ENCODE measurements at places on chromosomes 7 and 10.

DNA sequence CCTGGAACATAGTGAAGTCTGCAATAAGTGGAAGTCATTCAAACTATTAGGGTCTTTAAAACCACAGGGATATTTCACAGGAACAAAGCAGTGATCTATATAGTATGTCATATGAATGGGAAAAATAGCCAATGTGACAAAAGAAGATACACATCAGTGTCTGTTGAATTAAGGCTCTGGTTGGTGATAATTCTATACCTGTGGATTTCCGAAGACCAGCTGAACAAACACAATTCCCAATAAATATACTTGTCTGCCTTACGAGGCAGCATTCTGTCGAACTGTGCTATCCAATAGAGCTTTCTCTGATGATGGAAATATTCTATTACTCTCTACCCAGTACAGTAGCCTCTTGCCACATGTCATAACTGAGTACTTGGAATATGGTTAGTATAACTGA, 55.9 kb upstream of the CAV2 start:
- DNase-seq, result no peak

GRCh38 chr7:103658055-103659005, 212.3 kb upstream of the SLC26A5 start:
- DNase-seq, result no peak

- DNase-seq, result no peak
Observed at GRCh38 chr10:29078919-29079318, 210.0 kb upstream of the LYZL1 start.

- DNase-seq, result peak; percentile 70
Observed at GRCh38 chr7:45663167-45663921, 89.2 kb downstream of the ADCY1 start.

- peak; percentile 50 for DNase-seq
Observed at GRCh38 chr7:1920881-1921280, 250.8 kb downstream of the ELFN1 start.

- DNase-seq, result peak; percentile 75
Observed at GRCh38 chr7:151274936-151275812, 26.7 kb upstream of the SMARCD3 start.

- DNase-seq, result peak; percentile 50
Observed at GRCh38 chr10:30114881-30115625, 55.7 kb upstream of the JCAD start.

DNA sequence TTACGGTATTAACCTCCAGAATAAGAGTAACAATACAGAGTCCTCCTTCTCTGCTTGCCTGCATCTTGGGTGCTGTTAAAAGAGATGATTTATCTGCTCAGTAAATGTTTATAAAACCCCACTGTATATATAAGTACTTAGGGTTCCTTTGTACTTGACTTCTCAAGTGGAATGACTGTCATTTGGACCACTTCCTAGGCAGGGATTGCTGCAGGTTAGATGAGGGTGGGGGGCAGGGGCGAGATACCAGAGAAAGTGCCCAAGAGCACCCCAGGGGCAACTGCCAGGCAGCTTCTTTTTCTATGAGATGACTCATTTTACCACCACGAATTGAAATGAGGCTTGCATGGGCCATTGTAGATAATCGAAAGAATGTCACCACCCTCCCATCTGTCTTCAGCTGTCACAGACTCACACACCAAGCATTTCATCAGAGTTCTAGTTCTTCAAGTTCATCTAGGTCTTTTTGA, 421.9 kb upstream of the GALNT17 start:
- no peak for DNase-seq

DNA sequence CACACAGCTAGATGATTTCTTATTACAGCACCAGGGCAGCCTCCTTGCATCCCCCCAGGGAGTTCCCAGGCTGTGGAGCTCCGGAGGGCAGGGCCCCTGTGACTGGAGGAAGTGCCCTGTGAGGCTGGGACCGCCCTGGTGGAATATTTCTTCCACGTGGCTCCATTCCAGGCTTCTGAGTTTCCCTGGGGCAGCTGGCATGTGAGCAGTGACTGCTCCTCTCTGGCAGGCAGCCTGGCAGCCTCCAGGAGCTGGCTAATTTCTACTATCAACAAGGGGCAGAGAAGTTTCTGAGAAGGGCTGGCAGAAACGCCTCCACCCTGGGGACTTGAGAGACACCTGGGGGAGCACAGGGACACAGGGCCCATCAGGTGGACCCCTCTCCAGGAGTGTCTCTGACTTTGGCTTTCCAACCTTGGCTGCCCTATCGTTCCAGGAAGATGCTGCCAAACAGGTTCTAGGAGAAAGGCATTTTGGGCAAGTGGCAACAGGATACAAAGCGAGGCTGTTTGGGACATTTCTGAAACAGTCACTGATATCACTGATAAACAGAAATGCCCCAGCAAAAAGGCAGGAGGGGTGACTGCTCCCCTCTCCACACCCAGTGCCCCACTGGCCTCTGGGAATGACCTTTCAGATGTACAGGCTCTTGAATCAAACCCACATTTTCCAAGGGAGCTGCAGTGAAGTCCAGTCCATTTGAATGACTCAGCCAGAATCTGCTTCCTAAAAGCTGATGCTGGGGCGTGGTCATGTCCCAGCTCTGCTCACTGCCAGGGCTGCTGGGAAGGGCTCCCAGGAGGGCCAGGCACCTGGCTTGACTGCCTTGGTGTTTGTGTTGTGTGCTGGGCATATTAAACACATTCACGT, 16.1 kb downstream of the MYOF start:
- peak; percentile 94 for DNase-seq

- no peak for DNase-seq
Observed at GRCh38 chr7:105306298-105306748, 82.4 kb downstream of the SRPK2 start.

DNA sequence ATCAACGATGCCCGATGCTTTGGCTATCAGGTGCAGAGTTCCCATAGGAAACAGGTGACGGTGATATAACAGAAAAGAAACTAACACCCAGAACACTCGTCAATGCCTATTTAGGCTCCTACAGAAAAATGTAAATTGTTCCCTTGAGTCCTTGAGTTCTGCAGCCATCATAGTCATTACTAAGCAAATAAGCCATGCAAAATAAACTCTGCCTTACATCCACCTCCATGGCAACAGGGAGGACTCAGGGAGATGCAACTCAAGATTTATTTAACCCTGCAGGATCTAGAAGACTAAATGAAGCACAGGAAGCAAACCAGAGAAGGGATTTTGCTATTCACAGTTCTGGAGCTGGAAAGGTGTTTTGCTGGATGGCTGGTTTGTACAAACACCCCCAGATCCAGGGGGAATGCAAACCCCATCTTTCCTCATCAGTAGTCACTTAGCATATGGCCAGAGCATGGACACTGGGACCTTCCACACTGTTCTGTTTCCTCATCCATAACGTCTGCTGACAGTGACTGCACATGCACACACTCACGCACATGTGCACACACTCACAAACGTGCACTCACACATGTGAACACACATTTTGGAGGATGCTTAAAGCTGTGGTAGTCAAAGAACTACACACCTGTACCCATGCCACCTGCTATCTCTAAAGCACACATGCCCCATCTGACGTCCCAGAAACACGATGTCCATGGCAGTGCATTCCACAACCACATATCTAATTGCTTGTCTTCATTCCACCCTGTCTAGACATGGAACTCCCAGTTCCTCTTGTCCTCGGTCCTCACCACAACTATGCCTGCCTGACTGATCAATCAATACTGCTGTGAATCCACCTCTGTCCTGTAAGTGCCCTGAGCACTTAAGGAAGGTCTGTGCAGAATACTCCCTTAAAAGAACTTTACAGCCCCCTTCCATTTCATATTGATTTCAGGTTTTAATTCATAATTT, 178.2 kb downstream of the COBL start:
- no peak for DNase-seq

DNA sequence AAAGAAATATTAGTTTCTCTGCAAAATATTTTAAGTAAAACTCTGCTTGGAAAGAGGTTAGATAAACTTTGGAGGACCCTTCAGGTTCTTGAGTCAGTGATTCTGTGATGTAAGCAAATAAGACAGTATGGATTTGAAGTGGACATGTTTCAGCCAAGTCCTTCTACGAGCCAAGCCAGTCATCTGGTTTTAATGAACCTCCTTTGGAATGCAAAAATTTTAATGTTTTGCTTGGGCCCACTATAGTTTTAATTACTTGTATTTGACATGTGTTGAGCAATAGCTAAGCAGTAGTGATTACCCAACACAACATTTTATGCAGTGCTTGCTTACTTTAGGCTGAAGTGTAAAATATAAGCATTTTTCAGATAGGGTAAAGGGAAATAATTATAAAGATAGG, 296.3 kb upstream of the SEMA3D start:
- no peak for DNase-seq

- no peak for DNase-seq
Observed at GRCh38 chr7:157780312-157780711, 443.5 kb downstream of the DNAJB6 start.

- no peak for DNase-seq
Observed at GRCh38 chr10:31075434-31075833, 43.8 kb upstream of the ZNF438 start.

GRCh38 chr10:130263289-130263688, 127.1 kb downstream of the GLRX3 start:
- DNase-seq, result no peak

- peak; percentile 95 for DNase-seq
Observed at GRCh38 chr10:86535132-86535882, 13.7 kb upstream of the WAPL start.
